ENCODE measurements at places on chromosomes 2 and 18.

- DNase-seq: no peak
These were observed 6.3 kb downstream of the CTAGE1 start for GRCh38 chr18:22411446-22411845.

DNA sequence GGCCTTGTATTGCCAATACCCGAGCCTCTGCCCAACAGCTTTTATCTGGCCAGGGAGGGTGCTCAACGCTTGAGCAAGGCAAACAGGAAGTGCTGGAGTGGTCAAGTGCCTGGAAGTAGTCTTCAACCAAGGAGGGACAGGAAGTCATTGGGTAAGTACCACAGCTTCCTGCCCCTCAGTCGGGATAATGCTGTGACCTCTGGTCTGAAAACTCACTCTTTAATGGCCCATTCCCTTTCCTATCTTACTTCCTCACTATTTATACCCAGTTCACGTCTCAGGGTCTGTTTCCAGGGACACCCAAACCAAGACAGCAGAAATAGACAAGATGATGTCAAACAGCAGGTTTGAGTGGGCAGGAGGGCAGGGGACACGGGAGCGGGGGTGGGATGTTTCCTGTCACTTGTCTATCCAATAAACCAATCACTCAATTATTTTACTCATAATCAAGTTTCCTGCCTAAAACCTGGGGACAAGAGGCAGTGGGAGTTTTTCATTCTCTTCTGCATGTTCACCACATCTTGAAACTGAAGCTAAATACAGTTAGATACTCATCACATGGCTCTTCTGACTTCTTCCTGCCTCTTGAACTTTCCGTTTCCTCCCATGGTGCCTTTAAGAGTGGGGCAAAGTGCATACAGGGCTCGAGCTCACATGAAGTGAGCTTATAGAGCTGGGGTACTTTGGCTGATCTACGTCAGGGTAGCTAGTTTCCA is 68.9 kb upstream of the CAB39 start:
- peak; percentile 7 for DNase-seq

- DNase-seq: no peak
These were observed 73.4 kb downstream of the RPRM start for GRCh38 chr2:153405196-153405595.

- no peak for DNase-seq
These were observed 45.9 kb upstream of the ARL4C start for GRCh38 chr2:234542742-234543141.

GRCh38 chr2:233764264-233764663 is 4.2 kb downstream of the UGT1A1 start:
- DNase-seq: peak; percentile 59

DNA sequence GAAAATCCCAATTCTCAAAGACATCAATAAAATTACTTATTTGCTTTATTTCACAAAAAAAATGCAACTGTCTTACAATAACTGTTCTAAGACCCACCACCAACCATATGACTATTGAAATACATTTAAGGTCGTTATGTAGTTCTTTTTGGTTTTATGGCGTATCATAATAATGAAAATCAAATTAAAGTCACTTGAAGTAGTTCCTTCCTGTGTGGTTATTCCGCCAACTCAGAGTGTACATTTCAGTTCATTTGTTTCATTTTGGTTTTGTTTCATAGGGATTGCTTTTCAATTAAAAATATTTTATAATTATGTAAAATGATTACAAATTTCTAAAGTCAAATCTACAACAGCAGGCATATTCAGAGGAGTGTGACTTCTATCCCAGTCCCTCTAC is 45.9 kb upstream of the AAK1 start:
- DNase-seq: no peak

DNA sequence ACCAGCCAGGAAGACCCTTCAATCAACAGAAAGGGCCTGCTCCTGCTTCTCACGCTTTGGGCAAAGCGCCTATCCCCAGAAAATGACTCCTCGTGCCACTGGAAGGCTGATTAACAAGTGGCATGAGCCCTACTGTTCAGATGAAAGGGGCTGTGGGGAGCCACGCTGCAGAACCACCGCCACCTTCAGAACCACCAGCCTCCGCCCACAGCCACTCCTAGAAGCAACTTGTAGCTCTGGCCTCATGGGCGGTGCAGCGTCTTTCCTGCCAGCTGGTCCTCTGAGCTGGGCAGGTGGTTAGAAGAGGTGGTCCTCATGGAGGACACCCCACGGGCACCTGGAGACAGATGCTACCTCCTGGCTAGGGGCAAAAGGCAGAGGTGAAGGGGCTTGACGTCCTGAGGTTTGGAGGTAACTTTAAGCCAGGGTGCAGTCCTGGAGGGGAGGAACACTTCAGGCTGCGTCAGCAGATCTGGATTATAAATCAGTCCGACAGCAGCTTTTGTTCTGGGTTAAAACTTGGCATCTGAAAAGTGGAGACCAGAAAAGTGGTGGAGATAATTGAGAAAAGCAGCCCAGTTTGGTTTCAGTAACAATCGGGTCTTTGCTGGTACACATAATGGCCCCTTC is 861 bp upstream of the SEMA4C start:
- no peak for DNase-seq

- no peak for DNase-seq
These were observed 106.3 kb downstream of the LDLRAD4 start for GRCh38 chr18:13324880-13325279.

- peak; percentile 72 for DNase-seq
These were observed at the start of gene TCF4 for GRCh38 chr18:55588111-55588869. Gene TCF4, minus strand, starts transcription at chr18:55588192. Its CDS starts 1,076 bp downstream, at chr18:55587116.

GRCh38 chr2:128644156-128644555 is 325.5 kb upstream of the HS6ST1 start:
- no peak for DNase-seq

- no peak for DNase-seq
These were observed 787 bp downstream of the ERBB4 start for GRCh38 chr2:212537726-212538304.

GRCh38 chr2:162261032-162261945 is 18.0 kb upstream of the FAP start:
- DNase-seq: peak; percentile 86

- DNase-seq: no peak
These were observed 15.4 kb downstream of the ZNF396 start for GRCh38 chr18:35361570-35362321.

DNA sequence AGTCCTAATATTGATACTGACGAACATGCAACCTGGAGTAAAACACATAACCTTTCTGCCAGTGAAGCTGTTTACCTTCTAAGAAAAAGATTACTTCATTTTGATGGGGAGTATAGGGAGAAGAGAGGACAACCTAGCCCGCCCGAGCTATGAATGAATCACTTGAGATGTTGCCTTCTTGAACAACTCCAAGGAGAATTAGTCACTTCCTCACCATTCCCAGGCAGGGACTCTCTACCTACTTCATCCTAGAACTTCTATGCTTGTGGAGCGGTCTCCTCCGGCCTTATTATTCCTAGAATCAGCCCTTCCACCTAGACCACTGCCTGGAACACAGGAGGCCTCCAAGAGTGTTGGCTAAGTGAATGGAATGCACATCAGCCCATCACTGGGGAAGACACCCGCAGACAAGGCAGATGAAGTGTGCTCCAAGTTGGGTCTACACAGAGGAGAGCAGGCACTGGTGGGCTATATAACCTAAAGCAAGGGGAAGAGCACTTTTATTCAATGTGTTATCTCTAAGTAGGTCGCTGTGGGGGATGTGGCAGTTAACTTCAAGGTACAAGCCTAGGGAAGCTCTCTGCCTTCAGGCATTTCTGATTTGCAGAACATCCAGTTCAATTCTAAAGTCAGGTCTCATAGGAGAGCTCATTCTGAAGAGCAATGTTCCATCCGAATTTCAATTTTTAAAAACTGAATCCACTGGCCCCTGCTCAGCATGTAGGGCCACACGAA is 57.4 kb downstream of the STK39 start:
- DNase-seq: peak; percentile 79

- no peak for DNase-seq
These were observed 56.3 kb downstream of the BOLA3 start for GRCh38 chr2:74091391-74091790.
